ENCODE measurements at places on chromosomes 5 and 9. TPM values are rescaled to one million over a fixed set of nuclear protein-coding genes. Genes with fewer than 3 reads are reported as not detected.

The PCDHGA7 gene
- not detected for total RNA-seq

DNA sequence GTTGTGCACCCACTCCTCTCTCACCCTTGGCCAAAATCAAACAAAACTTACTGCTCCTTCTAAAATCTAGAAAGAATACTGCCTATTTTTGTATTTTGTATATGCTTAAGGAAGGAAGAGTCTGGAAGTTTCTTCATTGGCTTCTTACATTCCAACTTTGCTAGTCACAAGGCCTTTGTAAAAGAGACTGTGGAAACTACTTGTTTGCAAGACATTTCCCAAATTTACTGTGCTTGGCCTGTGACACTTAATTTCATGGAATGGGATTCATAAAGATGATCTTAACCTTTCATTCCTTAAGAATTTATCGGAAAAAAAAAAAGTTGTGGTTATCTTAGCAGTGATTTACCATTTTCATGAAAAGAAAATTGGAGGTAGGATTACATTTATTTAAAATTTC is 208.9 kb downstream of the VPS13A start:
- DNase-seq = no peak
- no peaks in the 10 kb centered on the region for H3K27me3 ChIP-seq
- no peaks in the 10 kb centered on the region for H3K36me3 ChIP-seq
- H3K4me1 ChIP-seq = no peaks in the 10 kb centered on the region
- H3K4me3 ChIP-seq = no peak overlapping the region
- no peak overlapping the region for H3K27ac ChIP-seq

- H3K27me3 ChIP-seq = no peaks in the 10 kb centered on the region
- no peak for DNase-seq
- no peaks in the 10 kb centered on the region for H3K4me1 ChIP-seq
- H3K27ac ChIP-seq = no peak overlapping the region
- H3K36me3 ChIP-seq = no peaks in the 10 kb centered on the region
Observed at GRCh38 chr5:98128271-98128670, 645.2 kb upstream of the RGMB start.

DNA sequence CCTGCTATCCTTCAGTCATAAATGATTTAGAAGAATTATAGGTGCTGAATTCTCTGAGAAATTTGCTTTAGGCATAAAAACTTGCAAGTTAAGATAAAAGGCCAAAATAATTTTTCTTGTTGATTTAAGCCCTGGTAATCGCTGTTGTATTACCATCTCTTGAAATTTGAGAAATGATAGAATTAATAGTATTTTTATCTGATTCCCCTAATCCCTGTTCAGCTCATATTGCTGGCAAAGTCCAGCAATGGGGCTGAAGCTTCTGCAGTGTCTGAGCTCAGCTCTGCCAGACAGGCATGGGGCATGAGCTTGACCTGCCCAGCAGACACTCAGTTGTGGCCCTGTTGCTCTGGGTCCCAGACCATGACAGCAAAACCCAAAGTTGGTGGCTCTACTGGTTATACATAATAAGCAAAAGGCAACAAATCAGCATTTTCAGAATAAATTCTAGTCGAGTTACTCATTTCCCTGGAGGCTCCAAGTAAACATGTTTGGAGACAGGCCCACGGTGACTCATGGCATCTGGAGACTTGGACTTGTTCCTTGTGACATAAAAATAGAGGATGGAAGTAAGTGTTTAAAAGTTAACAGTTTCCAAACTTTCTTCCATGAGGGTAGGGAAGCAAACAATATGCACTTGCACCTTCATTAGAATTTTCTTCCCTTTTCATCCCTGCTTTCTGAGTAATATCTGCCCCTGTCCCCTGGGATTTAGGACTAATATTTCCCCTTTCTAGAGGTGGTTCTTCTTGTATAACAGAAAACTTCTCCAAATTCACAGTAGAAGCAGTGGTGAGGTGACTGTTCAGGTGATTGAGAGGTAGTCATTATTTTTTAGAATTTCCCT is 60.2 kb upstream of the SLC2A8 start:
- H3K36me3 ChIP-seq = peaks cover 20% of the 10 kb centered on the region
- no peak overlapping the region for H3K4me3 ChIP-seq
- H3K27me3 ChIP-seq = no peaks in the 10 kb centered on the region
- peak overlapping the region; percentile 76 for H3K27ac ChIP-seq

DNA sequence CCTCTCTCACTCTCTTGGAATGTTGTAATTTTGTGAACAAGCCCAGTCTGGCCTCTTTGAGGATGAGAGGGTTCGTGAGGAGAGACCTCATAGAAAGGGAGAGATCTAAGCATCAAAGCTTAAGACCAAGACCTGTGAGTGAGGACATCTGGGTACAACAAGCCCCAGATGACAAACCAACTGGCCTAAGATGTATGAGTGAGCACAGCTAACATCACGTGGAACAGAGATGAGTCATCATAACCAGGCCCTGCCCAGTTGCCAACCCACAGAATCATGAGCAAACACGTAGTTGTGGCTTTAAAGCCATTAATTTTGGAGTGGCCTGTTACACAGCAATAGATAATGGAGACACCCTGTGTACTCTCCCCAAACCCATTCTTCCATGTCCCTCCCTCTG is 439.1 kb upstream of the KIF2A start:
- H3K36me3 ChIP-seq = no peaks in the 10 kb centered on the region
- no peak overlapping the region for H3K27ac ChIP-seq
- no peak for DNase-seq
- no peak overlapping the region for H3K4me3 ChIP-seq

Measured in stomach (tissue), 19 donors.